CD4-positive, alpha-beta T cell treated with Interferon alpha-2 for 1 hour (primary cell): ENCODE measurements at places on chromosomes 1 and 21.
A peak's percentile ranks its signal among the peaks of the same experiment; 100 is the strongest.

DNA sequence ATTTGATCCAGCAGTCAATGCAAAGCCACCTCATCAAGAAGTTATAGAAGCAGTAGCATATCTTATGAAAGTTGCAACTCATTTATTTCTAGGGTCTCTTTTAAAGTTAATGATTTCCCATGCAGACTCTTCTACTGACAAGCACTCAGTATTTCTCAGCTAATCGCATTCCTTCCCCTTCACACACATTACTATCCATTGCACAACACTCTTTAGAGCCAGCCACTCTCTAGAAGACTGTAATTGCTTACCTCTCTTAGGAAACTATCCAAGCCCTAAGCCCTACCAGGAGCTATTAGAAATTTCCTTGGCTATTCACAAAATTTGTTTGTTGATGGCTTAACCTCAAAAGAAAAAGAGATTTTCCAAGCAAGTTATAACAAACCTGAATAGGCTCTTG is 106.0 kb downstream of the ADAMTS1 start:
- DNase-seq: no peak

GRCh38 chr1:223245411-223245810 is 102.4 kb upstream of the TLR5 start:
- no peak for DNase-seq

GRCh38 chr1:167651161-167651693 is 21.2 kb downstream of the RCSD1 start:
- no peak for DNase-seq

GRCh38 chr1:35058988-35059387 is 20.2 kb upstream of the ZMYM1 start:
- no peak for DNase-seq

GRCh38 chr1:43021547-43022474 is 63.1 kb upstream of the SLC2A1 start:
- no peak for DNase-seq

DNA sequence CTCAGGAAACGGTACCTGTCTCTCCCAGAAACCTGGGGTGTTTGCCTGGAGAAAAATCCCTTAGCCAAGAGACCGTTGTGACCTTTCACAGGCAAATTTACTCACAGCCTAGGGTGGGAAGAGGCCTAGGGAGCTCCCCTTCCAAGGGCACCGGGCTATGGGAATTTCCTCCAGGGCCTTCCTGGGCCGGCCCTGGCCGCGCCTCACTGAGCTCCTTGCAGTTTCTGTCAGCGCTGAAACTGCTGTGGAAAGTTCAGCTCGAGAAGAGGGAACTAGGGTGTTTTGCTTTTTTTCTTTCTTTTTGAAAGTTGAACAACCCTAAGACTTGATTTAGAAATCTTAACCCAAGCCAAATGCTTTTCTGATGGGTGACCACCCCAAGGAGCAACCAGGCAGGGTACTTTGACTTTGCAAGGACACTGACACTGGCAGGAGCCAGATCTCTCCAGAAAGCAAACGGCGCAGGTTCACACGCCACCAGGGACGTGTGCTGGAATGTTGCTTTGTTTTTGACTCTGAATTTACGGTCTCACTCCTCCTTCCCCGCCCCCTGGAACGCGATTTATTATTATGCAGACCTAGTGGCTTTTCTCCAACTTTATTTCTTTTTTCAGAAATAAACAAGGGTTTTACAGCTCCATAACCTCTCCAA is 229.6 kb upstream of the JUN start:
- no peak for DNase-seq

DNA sequence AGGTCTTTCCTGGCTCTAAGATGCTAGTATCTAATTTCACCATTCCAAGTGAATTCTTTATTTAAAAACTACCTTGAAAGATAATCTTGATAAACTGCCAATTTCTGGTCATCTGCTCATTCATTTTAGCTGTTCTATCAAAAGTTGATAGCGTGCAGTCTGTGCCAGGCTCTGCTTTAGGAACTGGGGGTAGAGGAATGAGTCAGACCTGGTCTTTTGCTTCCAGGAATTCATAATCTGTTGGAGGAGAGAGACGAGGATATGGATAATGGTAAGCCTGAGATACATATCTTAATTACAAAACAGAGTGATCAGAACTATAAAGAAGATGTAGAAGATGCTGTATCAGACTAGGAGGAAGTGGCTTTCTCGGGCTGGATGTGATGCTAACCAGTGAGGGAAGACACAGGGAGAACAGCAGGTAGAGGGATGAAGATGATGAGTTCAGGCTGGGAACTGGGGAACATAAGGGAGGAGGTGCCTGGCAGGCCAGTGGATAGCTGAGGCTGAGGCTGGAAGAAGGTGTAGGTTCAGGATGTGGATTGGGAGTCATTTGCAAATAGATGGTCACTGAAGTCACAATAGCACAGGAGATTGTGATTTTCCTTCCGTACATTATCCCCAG is 12.3 kb upstream of the PHC2 start:
- no peak for DNase-seq

GRCh38 chr1:21956720-21957552 is 19.8 kb upstream of the HSPG2 start:
- peak; percentile 78 for DNase-seq

- no peak for DNase-seq
Measured at GRCh38 chr1:151243683-151244216, 10.8 kb upstream of the PSMD4 start.

GRCh38 chr1:39160703-39161102 is 43.8 kb upstream of the MACF1 start:
- no peak for DNase-seq

DNA sequence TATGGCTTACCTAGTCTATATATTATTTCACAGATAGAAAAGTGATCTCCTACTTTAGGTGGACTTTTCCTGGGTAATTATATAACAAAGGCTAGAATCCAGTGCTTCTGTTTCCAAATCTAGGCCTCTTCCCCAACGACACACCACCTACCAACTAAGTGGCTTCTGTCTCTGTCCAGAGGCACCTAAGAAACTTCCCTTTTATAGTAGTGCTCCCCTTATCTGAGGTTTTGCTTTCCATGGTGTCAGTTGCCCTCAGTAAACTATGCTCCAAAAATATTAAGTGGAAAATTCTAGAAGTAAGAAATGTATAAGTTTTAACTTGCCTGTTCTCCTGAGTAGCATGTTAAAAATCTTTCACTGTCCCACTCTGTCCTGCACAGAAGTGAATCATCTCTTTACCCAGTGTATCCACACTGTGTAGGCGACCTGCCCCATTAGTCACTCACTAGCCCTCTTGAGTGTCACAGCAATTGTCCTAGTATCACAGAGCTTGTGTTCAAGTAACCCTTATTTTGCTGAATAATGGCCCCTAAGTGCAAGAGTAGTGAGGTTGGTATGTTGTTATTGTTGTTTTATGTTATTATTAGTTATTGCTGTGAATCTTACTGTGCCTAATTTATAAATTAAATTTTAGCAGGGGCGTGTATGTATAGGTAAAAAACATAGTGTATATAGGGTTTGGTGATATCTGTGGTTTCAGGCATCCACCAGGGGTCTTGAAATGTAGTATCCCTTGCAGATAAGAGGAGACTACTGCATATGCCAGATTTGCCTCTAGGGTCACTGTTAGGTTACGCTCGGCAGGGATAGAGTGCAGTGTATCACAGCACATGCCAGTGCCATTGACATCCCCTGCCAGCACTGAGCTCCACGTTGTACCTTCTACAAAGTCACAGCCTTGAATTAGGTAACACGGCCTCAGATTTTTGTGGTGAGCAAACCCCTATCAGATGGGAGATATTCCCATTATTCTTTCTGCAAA is 14.7 kb upstream of the CD53 start:
- no peak for DNase-seq

DNA sequence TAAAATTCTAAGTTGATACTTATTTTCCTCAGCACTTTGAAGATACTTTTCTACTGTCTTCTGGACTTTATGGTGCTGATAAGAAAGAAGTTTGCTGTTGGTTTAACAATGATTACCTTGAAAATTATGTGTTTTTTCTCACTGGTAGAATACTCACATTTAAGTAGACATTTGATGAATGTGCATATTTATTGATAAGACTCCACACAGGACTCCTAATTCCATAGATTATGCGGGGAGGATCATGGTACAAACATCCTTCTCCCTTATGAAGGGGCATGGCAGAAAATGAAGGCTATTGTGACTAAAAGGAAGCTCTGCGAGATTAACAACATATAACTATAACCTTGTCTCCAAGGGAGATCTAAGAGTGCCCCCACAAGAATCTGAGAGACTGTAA is 28.5 kb upstream of the ALDH9A1 start:
- DNase-seq: no peak

DNA sequence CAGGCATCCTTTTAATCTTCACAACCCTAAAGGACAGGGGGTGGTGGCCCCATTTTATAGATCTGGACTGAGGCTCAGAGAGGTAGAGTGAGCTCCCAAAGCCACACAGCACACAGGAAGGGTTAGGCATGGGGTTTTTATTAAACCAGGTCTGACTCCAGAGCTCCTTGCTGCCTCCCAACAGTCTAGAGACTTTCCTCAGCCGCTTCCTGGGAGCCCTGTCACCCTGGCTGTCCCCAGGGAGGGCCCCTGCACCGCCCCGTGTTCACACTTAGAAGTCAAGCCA is 8.0 kb upstream of the EPHA8 start:
- DNase-seq: no peak

GRCh38 chr1:67601539-67601938 is 83.5 kb upstream of the GADD45A start:
- DNase-seq: no peak

DNA sequence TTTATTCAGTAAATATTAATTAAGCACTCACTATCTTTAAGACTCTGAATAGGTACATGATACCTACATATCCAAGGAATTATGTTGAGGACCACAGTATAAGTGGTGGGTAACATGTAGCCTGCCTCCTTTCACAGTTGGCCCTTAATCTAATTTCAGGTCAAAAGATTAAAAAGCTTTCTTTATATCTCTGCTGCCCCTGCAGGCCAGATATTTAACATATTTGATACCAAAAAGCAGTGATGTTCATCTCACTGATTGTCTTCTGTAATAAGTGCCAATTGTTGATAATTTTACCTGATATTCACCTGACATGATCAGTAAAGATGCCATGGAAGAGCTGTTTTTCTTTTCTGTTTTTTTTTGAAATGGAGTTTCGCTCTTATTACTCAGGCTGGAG is 36.5 kb downstream of the RLF start:
- no peak for DNase-seq

- no peak for DNase-seq
Measured at GRCh38 chr21:36035381-36035791, 24.9 kb downstream of the SETD4 start.

GRCh38 chr1:53071167-53071865 is 9.3 kb downstream of the PODN start:
- DNase-seq: no peak

DNA sequence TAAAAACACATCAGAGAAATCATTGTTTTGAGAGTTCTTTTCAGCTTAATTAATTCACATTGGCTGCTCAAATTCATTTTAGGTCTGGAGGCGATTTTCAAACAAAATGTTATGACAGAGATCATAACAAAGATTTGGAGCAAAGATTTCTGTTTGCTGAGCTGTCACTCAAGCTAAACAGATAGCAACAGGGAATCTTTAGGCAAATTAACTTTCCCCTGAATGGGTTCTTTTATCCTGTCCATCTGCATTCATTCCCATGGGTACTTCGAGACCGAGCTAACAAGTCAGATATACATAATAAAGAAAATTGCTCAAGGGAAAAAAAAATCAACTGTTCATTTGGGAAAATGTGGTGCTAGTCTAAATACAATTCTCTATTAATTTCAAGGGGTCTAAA is 30.2 kb upstream of the CA6 start:
- DNase-seq: no peak

- DNase-seq: no peak
Measured at GRCh38 chr21:14758849-14759248, 212.7 kb upstream of the SAMSN1 start.

GRCh38 chr1:24501371-24502064 is 1.1 kb upstream of the RCAN3 start:
- peak; percentile 35 for DNase-seq

GRCh38 chr1:231401478-231401877 is 20.6 kb downstream of the EGLN1 start:
- DNase-seq: no peak

DNA sequence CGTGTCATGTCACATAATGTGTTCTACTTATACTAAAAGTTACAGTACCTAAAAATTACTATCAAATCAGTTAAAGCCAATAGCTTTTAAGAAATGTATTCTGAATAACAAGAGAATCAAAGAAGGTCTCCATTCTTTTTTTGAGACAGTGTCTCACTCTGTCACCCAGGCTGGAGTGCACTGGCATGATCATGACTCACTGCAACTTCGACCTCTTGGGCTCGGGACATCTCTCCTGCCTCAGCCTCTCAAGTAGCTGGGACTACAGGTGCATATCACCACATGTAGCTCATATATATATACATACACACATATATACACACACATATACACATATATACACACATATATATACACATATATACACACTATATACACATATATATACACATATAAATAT is 20.1 kb downstream of the COP1 start:
- no peak for DNase-seq

DNA sequence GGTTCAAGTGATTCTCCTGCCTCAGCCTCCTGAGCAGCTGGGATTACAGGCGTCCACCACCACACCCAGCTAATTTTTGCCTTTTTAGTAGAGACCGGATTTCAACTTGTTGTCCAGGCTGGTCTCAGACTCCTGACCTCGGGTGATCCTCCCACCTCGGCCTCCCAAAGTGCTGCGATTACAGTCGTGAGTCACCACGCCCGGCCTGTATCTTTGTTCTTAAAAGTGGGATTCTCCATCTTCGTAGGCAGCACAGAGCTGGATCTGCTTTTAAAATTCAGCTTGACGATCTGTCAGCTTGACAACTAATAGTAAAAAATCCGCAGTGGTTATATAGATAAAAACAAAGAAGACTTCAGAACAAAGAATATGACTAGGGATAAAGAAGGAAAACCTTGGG is 2.8 kb upstream of the GNG4 start:
- DNase-seq: no peak

DNA sequence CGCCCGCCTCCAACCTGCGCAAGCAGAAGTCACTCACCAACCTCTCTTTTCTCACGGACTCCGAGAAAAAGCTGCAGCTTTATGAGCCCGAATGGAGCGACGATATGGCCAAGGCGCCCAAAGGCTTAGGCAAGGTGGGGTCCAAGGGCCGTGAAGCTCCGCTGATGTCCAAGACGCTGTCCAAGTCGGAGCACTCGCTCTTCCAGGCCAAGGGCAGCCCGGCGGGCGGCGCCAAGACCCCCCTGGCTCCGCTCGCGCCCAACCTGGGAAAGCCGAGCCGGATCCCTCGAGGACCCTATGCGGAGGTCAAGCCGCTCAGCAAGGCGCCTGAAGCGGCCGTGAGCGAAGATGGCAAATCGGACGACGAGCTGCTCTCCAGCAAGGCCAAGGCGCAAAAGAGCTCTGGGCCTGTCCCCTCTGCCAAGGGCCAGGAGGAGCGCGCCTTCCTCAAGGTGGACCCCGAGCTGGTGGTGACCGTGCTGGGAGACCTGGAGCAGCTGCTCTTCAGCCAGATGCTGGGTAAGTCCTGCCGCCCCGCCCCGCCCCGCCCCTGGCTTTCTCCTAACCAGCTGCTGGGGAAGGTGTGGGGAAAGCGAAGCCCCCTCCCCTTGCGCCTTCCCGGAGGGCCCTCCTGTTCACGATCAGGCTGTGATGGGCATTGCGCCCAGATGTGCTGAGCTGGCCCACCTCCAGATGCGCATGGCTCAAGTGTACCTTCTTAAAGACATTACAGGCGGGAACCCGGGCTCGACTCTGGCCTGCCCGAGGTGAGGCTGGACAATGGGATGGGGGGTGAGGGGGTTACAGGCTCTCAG is 110.2 kb downstream of the NAV1 start:
- no peak for DNase-seq
